ENCODE measurements at places on chromosomes 16 and 17.

DNA sequence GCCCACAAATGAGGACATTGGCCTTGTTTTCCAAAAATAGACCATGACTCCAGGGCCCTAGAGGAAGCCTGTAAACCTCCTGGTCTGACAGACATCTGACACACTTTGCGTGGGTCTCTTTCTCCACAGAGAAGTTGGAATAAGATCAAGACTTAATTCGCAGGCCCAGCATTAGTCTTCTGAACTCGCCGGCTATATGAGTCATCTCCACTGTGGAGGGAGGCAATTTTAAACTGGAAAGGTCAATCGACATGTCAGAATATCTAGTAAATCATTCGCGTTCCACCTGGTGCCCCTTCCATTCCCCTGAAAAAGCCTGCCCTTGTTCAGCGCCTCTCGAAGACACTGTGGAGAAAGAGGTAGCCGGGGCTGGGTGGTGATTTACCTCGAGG, 140.1 kb downstream of the CLEC16A start:
- no peak for DNase-seq

DNA sequence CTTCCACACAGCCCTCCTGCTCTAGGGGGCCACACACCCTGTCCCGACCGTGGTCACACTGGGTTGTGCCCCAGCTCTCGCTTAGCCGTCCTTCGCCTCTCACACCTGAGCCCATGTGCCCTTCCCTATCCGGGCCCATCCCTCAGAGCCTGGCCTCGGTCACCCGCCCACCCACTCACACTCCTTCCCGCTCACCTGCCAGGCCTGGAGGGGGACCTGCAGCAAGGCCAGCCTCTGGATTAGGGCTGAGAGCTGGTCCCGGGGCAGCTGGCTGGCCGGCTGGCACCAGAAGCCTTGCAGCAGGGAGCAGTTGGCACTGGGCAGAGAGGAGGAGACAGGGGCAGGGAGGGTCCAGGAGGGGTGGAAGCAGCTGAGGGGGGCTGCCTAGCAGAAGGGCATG, 9.7 kb downstream of the RPUSD1 start:
- no peak for DNase-seq

DNA sequence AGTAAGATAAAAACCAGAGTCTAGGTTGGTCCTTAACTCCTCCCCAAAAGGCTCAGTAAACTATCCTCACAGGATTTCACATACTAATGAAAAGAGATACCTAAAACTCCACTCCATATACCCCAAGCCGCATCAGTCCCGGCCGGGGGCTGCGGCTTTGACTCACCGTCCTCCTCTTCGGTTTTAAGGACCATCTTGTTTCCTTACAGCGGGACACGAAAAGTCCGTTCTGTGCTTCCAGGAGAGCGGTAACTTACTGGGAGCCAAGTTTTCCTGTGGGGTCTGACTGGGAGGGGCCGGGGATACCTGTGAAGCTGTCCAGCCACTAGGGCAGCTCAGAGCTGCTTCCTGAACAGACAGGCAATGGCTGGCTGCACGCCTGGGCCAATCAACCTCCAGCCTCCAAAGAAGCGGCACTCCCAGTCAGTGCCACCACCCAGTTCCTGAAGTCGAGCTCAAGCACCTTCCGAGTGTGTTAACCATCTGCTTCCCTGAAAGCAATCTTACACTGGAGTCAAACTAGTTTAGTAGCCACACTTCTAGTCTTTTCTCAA, 45.5 kb downstream of the CYTH1 start:
- peak; percentile 85 for DNase-seq

- DNase-seq, result no peak
Measured at GRCh38 chr16:74817851-74818250, 43.2 kb upstream of the FA2H start.

- peak; percentile 92 for DNase-seq
Measured at GRCh38 chr16:30948667-30949649, at the start of gene ORAI3. TSS of gene ORAI3 (plus strand) at chr16:30949068. CDS start at chr16:30949290, 222 bp downstream.

DNA sequence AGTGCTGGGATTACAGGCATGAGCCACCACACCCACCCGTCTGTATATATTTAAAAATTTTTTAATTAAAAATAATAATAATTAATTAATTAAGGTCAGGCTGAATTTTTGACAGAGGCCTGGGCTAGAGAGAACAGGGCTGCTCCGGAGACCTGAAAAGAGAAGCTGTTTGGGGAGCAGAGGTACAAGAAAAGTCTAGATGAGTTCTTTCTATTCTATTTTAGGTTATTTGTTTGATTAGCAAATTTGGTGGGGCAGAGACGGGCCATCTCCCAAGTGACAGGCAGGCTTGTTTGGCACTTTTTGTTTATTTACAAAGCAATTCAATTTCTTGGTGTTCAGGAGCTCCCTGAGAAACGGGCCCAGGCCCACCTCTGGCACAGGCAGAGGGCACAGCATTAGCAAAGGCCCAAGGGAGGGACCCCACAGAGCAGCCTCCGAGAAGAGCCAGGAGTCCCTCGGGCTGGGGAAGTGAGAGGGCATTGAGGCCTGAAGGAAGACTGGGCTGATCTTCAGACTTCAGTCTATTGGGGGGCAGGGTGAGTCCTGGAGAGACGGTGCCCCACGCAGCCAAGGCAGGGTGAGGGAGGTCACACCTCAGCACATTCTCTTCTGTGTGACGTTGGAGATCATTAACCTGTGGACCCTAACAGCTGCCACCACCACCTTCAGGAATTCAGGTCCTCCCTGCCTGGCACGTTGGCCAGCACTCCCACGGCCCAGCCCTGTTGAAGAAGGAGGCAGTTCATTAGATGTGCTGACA, 10.8 kb upstream of the RIPOR1 start:
- no peak for DNase-seq

DNA sequence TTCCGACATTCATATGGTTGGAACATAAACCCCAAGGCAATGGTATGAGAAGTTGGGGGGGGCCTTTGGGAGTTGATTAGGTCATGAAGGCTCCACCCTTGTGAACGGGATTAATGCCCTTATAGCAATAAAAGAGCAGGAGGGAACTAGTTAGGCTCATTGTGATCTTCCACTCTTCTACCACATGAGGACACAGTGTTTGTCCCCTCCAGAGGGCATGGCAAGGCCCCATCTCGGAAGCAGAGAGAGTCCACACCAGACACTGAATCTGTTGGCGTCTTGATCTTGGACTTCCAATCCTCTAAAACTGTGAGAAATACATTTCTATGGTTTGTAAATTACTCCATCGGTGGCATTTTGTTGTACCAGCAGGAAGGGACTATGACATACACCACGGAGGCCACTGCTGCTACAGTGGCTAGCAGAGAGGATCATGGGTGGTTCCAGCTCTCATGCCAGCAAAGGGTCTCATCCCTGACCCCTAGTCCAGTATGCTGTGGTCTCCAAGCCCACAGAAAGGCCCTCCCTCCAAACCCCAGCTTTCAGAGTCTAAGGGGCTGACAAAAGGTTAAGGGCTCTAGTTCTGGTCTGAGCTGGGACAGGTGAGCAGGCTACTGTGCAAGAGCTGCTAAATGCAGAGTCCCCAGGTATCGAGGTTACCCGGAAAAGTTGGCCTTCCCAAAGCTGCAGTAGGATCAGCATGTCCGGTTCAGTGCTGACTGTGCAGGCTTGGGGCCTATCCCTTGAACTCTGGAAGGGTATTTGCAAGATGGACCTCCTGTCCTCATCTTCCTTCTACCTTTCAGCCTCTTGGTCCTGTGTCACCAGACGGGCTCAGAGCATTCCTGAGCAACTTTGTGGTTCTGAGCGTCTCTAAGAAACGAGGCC, 12.2 kb downstream of the CCR7 start:
- peak; percentile 79 for DNase-seq

DNA sequence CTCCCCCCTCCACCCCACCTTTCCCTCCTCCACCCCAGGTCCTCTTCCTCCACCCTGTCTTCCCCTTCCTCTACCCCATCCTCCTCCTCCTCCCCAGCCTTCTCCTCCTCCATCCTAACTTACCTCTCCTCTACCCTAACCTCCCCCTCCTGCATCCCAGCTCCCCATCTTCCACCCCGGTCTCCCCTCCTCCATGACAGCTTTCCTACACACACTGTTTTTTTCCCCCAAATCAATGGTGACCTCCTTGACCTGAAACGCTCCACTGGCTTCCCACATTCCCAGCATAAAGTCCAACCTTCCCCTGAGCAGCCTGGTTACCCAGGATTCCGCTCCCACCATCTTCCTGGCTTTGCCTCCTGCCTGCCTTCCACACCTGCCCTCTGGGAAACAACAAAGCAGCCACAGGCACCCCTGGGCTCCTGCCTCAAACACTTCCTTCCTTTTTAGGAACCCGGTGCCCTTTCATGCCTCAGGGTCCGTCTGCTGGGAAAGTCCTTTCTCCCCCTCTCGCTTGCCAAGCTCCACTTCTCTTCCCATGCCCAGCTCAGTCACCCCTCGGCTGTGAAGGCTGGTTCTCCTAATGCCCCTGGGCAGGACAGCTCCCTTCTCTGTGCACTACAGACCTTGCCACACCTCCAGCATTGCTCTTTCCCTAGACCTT, 2.1 kb downstream of the RGS9 start:
- DNase-seq, result no peak

- peak; percentile 11 for DNase-seq
Measured at GRCh38 chr17:66076546-66077190, 115.3 kb downstream of the CEP112 start.

GRCh38 chr17:21457051-21458026, 81.2 kb downstream of the KCNJ12 start:
- DNase-seq, result peak; percentile 96

DNA sequence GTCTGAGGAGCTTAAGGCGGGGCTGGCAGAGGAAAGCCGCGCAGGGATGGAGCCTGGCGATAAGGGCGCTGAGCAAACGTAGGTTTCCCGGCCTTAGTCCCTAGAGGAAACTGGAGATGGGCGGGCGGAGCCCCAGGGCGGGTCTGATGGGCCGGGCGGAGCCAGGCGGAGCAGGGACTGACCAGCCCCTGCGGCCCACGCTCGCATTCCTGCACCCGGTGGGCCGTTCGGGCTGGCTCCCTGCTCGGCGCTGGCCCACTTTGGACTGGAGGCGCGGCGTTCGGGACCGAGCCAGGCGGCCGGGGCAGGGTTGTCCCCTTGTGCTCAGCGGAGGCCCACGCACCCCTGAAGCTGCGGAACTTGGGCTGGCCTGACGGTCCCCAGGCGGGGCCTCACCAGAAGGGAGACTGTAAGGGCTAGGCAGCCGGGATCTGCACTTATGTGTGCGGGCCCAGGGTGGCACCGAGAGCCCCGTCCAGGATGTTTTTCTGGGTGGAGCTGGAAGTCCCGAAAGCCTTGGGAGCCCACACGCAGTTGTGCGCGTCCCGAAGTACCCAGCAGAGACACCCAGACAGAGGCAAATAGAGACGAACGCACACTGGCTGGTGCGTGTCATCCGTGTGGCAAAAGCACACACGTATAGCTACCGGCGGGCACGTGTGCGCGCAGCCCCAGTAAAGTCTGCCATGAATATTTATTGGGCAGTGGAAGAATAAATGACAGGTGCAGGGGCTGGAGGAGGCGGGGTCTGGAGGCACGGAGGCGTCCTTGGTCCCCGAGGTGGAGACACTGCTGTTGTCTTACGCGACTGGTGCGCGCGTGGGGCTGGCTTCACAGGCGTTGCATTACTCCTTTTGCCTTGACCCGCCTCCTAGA, 1.4 kb downstream of the PYDC1 start:
- peak; percentile 81 for DNase-seq

GRCh38 chr16:73546341-73546845, 498.5 kb upstream of the ZFHX3 start:
- no peak for DNase-seq

DNA sequence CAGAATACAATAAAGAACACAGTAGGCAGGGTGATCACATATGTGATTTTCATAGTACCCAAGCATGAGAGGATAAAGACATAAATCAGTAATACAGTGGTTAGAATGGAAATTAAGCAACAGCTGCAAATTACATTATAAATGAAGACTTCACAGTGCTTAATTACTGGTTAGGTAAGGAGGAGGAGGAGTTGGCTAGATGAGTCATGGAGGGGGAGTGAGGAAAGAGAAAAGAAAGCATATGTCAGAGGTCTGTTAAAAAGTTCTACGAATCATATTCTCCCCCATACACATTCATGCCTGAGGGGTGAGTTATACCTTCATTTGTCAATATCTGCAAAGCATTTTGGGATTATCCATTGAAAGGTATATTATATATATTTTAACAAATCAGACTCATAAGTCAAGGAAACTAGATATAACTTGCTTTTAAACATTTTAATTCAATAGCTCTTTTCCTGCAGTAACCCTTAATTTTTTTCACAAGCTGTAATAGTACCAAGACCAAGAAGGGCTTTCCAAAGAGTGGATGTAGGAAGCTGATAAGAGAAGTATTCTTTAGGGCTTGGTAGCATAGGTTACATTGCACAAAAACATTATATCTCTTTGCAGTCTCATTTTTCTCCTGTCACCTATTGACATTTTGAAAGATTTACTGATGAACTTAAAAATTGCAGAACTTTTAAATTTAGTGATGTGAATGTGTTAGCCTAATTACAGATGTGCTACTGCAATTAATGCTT, 99.3 kb downstream of the STXBP4 start:
- no peak for DNase-seq

GRCh38 chr17:15278924-15279477, 13.9 kb upstream of the PMP22 start:
- DNase-seq, result no peak

- DNase-seq, result no peak
Measured at GRCh38 chr17:34726536-34727384, 147.4 kb downstream of the TMEM132E start.

DNA sequence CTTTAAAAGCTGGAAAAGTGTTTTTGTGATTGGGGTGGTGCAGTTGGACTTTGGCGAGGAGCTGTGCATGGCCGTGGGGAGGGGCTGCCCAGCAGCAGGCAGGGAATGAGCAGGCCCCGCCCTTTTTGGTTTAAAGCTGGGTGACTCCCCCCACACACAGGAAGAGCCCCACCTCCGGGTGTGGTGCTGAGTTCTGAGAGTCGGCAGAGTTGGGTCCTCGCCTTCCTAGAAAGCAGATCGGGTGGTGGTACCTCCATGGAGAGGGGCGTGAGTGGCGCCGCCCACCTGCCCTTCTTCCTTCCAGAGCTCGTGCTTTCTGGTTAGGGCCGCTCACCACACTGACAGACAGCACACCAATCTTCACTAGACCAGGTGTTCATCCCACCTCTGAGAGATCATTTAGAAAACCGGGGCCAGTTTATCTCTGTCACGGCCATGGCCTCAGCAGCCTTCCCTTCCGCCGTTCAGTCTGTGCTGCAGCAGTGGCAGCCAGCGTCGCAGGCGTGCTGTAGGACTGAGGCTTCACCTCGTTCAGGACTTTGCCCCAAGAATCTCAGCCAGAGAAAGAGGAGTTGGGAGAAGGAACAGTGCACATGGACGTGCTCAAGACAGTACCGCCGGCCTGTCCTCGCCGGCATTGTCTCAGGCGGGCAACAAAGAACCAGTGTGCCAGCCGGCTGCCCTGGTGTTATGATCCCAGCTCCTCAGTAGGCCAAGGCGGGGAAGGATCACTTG, 144.0 kb upstream of the CHMP6 start:
- no peak for DNase-seq
